ENCODE measurements at places on chromosomes 1 and 21.

- DNase-seq: no peak
Measured at GRCh38 chr1:231016234-231016633, 23.8 kb downstream of the FAM89A start.

DNA sequence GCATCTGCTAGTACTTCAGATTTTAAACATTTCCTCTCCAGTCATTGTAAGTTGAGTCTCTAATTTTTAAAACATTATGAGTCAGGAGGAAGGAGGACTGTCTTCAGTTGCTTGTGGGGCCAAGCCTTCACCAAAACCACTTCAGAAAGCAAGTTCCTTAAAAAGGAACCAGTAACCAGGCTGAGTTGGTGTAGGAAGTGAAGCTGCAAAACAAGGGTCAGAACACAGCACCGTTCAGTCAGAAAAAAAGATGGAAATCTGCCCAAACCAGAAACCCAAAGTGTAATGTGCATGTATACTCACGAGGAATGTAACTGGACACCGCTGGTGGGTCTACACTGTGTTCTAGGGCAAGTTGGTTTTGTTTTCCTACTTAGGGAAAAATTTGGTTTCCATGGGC is 402.1 kb downstream of the SETD4 start:
- no peak for DNase-seq

DNA sequence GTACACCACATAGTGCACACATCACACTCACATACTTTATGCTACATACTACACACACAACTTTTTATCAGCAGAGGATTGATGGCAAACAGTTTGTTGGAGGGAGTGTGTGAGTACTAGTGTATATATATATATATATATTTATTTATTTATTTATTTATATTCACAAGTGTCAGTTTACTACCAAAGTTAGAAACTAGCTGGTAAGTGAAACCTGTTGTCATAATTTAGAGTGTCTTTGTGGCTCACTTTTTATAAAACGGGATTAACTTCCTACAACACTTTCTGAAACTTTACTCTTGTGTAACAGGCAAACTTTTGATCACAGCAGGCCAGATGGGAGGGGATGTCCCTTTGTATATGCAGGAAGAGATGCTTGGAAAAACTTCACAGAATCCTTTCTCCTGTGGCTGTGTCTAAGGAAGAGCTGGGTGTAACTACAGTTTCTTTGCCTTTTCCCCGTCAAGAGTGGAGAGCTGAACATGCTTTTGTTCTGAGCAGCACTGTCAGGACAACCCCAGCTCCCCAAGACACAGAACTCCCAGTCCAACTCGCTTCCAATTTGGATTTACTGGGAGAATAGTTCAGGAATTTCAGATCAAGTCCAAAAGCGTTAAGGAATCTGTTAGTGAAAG is 1.9 kb upstream of the SAMD13 start:
- no peak for DNase-seq

DNA sequence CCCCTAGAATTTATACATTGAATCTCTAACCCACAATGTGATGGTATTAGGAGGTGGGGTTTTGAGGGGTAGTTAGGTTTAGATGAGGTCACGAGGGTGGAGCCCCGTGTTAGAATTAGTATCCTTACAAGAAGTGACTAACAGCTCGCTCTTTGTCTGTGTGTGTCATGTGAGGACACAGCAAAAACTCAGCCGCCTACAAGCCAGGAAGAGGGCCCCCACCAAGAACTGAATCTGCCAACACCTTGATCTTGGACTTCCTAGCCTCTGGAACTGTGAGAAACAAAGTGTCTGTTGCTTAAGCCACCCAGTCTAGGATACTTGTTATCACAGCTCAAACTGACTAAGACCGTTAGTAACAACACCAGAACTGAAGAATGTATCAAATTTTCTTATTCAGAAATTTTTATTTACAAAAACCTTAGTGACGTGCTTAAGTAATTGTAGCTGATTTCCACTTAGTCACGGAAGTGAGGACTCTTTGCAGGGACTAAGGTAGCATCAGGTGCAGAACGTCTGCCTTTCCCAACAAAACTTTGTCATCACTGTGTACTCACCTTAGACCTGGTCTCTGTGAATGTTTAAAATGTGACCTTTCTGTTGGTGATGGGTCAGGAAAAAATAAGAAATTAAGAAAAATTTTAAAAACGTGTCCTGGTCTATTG is 24.5 kb upstream of the LRRC8C start:
- DNase-seq: no peak

GRCh38 chr1:86551305-86551704 is 4.4 kb downstream of the CLCA4 start:
- no peak for DNase-seq

DNA sequence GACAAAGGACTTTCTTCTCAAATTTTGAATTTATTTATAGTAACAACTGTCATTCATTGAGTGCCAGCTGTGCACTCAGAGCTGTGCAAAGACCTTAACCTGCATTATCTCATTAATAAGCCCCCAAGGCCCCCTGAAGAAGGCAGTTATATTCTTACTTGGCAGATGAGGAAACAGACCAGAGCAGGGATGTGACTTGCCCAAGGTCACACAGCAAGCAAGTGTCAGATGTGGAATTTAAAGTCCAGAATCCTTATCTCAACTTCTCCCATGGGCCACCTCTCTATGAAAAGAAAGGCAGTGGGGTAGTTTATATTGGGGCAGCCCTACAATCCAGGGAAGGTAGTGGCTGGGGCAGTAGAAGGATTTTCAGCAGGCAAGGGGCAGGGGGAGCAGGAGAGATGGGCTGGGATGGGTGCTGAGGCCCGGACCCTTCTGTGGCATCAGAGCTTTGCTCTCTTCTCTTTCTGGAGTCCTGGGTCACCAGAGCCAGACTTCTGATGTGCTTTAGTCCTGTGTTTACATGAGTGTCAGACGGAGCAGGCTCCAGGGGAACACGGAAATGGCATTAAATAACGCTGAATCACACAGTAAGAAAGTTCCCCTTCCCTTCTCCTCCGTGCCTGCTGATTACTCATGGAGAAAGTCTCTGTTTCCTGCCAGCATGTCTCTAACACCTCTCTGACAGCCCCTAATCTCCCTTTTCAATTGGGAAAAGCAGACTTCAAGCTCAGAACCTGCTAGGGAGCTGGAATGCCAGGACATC is 39.5 kb downstream of the EPHB2 start:
- DNase-seq: no peak

GRCh38 chr1:52967666-52968065 is 40.6 kb downstream of the SCP2 start:
- DNase-seq: no peak

DNA sequence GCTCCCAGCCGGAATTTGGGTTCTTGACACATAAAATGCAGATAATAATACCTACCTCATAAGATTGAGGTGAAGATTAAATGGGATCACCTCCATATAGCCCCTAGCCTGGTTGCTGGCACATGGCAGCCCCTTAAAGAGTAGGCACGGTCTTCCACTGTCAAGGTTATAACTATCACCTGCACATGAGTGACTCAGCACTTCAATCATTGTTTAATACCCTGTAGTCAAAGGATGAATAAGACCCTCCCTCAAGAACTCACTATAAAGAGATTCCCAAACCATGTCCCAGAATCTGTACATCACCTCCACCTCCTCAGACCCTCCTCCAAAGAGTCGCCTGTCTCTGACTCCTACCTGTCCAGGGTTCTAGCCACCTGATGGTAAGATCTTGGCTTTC is 6.5 kb upstream of the LMNA start:
- no peak for DNase-seq

GRCh38 chr1:218211241-218211640 is 73.9 kb upstream of the RRP15 start:
- DNase-seq: no peak

DNA sequence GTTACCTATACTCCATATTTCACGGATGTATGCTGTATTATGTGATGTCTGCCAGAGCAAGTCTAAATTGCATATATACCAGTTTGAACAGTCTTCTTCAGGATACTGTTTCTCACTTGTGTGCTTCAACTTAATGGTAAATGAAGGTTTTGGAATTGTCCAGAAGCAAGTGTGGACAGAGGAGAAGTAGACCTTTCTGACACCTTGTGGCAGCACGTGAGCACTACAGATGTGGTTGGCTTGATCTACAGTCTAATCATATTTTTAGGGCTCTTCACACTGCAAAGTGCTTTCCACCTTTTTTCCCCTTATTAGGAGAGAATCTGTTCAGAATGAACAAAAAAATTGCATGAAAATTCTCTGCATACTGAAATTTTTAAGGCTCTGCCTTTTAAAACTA is 10.9 kb downstream of the MORC3 start:
- DNase-seq: peak; percentile 36

- no peak for DNase-seq
Measured at GRCh38 chr1:190478149-190479049, 735 bp upstream of the BRINP3 start.

DNA sequence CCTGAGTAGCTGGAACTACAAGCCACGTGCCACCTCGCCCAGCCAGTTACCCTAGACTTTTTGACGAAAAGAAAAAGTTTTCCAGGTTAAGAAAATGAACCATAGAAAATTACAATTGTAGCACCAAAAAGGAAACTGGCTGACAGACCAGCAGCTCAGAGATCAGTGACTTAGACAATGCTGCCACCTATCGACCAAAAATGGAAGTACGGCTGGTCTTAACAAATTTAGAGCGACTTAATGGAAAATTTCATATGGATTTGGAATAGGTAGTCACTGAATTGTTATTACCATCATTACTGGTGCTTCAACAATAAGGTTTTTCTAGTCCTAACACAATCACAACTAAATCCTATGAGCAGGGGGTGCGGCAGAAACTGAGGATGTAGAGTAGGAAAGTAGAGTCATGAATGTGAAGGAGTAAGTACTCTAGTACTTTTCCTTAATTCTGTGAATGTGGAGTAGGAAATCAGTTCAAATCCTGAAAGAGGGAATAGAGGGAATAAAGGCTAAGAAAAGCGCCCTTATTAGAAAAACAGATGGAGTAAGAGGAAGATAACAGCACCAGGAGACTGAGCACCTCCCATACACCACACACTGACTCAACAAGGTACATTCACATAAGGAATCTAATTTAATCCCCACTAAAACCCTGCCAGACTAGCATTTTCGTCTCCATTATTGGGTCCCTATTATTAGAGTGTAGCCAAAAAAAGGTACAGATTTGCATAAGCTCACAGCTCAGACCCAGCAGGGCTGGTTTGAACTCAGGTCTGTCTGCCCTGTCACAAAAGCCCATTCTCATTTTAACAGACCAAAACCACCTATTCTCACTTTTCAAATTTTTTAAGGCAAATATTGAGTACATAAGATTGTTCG is 37.9 kb upstream of the MGST3 start:
- peak; percentile 13 for DNase-seq

DNA sequence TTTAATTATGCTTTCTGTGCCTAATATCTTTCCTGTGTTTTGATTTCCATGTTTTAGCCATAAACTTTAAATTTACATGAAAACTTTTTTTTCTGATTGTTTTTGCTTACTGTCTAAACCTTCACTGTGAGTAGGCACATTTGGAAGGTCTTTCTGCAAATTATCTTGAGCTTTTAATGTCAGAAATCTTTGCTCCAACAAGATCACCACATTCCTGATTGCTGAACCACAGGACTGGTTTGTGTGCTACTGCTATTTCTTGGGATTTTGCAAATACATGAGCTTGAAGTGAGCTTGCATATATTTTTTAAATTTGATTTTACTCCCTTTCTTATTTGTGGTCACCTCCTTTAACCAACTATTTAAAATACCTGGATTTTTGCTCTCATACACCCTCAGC is 61.3 kb downstream of the PTBP2 start:
- DNase-seq: no peak

- no peak for DNase-seq
Measured at GRCh38 chr1:16451841-16452528, 11.5 kb downstream of the NECAP2 start.

DNA sequence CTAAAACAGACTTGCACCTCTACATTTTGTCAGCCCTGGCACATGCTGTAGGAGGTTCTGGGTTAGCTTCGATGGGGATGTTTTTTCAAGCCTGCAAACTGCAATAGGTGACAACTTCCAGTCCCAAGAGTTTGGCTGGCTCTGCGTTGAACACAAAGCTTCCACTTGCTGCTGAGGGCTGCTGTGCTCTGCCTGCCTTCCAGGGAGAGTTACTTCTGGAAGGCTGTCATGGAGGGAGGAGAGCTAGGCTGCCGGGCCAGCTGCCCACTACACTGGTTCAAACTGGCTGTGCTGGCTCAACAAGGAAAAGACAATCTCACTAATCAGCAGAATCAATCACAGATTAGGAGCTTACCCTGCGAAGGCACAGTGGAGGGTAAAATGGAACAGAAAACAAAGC is 46.7 kb upstream of the PPP2R5A start:
- DNase-seq: no peak

GRCh38 chr1:28744184-28744583 is 7.4 kb downstream of the YTHDF2 start:
- DNase-seq: no peak

DNA sequence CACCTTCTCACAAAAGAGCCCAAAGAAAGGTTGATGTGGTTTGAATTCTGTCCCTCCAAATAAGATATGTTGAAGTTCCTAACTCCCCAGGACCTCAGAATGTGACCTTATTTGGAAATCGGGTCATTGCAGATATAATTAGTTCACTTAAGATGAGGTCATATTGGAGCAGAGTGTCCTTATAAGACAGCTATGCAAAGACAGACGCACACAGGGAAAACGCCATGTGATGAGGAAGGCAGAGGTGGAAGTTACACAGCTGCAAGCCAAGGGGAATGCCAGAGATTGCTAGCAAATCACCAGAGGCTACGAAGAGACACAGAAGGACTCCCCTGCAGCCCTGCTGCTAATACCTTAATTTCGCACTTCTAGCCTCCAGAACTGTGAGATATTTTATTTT is 5.2 kb upstream of the ABCB10 start:
- no peak for DNase-seq

DNA sequence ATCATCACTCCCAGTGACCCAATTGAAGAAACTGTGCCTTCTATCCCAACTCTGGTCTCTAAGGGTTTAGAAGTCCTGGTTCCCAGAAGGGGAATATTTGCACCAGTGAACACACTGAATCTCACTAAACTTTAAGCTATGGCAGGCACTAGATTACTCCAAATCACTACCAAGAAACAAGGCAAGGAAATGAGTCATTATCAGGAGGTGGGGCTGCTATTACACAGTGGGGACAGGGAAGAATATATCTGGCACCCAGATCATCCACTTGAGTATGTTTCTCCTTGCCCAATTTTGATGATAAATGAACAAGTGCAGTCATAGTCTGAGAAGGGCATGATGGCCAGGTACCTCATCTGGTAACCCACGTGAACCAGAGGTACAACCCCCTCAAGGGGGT is 7.0 kb downstream of the MRPL9 start:
- DNase-seq: no peak

GRCh38 chr1:37360011-37360410 is 114.4 kb upstream of the ZC3H12A start:
- no peak for DNase-seq

Measured in GM12892 (cell line).